ENCODE measurements at places on chromosomes 11 and 22. TPM values are rescaled to one million over a fixed set of nuclear protein-coding genes. Genes with fewer than 3 reads are reported as not detected.

ART5 gene
- total RNA-seq = not detected

MCHR1 gene
- 6.1 TPM for total RNA-seq

HSPB2 gene
- 1.9 TPM for total RNA-seq

OR51L1 gene
- not detected for total RNA-seq

MYO7A gene
- 0.23 TPM for total RNA-seq

TTC36 gene
- not detected for total RNA-seq

CECR2 gene
- under 0.01 TPM for total RNA-seq

KRTAP5-7 gene
- not detected for total RNA-seq

KRTAP5-1 gene
- total RNA-seq = not detected

ANO3 gene
- 0.23 TPM for total RNA-seq

IRAG1 gene
- total RNA-seq = 3.6 TPM

A4GALT gene
- 31.9 TPM for total RNA-seq

RBMXL2 gene
- total RNA-seq = 0.08 TPM

CTTN gene
- 352 TPM for total RNA-seq

CD3G gene
- not detected for total RNA-seq

ART1 gene
- total RNA-seq = not detected

HTR3B gene
- total RNA-seq = not detected

TCP11L1 gene
- 15.2 TPM for total RNA-seq

CSRP3 gene
- not detected for total RNA-seq

FGF4 gene
- total RNA-seq = not detected

OR52L1 gene
- total RNA-seq = not detected

OTOG gene
- not detected for total RNA-seq

VWCE gene
- 3.3 TPM for total RNA-seq

RFPL3 gene
- total RNA-seq = not detected

CRYBB1 gene
- not detected for total RNA-seq

AGBL2 gene
- 0.70 TPM for total RNA-seq

TBX10 gene
- not detected for total RNA-seq

BACE1 gene
- 19.6 TPM for total RNA-seq

C11orf87 gene
- total RNA-seq = not detected

CSKMT gene
- total RNA-seq = 7.4 TPM

IGLL5 gene
- not detected for total RNA-seq

RGL4 gene
- total RNA-seq = not detected

NXPE4 gene
- not detected for total RNA-seq

CATSPERZ gene
- 0.15 TPM for total RNA-seq

CNGA4 gene
- under 0.01 TPM for total RNA-seq

MRGPRX4 gene
- not detected for total RNA-seq

TMEM132A gene
- total RNA-seq = 7.5 TPM

IGSF9B gene
- total RNA-seq = under 0.01 TPM

DDT gene
- 162 TPM for total RNA-seq

Measured in smooth muscle cell of the coronary artery (primary cell).